ENCODE measurements at places on chromosomes 7 and 10. TPM values are rescaled to one million over a fixed set of nuclear protein-coding genes. Genes with fewer than 3 reads are reported as not detected.

Gene RBP4
- not detected for polyA plus RNA-seq

Gene SLC25A13
- 3.6 TPM for polyA plus RNA-seq

Gene SERPINE1
- polyA plus RNA-seq: not detected

Gene EBLN1
- polyA plus RNA-seq: not detected

Gene KLF14
- polyA plus RNA-seq: not detected

Gene ADAM12
- polyA plus RNA-seq: not detected

Gene PNLIPRP3
- not detected for polyA plus RNA-seq

Gene POM121C
- 23.5 TPM for polyA plus RNA-seq

Gene HYAL4
- not detected for polyA plus RNA-seq

Data from naive thymus-derived CD8-positive, alpha-beta T cell (primary cell).